CD8-positive, alpha-beta memory T cell (primary cell): ENCODE measurements at places on chromosomes 3 and 15. TPM values are rescaled to one million over a fixed set of nuclear protein-coding genes. Genes with fewer than 3 reads are reported as not detected.

KPNA4 gene
- total RNA-seq: 72.7 TPM

TRIM42 gene
- total RNA-seq: not detected

BUB1B gene
- 44.4 TPM for total RNA-seq

SNTN gene
- not detected for total RNA-seq

DNA sequence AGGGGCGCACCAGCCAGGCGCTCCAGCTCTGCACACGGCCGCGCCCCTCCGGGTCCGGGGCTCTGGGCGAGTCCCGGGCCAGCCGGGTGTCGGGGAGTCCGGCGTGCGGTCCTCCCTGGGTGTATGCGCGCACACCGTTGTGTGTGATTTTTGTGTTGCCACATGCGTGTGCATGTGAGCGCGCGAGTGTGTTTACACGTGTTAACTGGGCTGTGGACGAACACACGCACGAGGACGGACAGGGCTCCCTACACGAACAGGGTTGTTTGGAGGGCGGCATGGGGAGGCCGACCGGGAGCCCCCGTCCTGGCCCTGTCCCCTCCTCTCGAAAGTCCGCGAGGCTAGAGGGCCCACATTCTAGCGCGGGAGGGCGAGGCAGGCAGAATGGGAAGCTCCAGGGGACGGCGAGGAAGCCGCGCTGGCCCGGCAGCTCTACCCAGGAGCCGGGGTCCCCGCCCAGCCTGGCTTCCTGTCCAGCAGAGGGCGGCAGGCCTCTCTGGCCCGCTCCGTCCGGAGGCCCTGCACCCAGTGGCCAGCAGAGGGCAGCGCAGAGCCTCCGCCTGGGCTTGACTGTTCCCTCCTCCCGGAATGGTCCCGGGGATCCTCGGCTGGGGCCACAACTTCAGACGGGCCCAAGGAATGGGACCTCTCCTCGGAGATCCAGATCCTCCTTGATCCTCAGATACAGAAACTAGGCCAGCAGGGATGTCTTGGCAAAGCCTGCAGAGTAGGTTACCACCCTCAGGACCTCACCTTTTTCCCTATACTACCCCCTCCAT is 611 bp upstream of the LINGO1 start:
- H3K4me1 ChIP-seq: peaks cover 14% of the 10 kb centered on the region
- no peaks in the 10 kb centered on the region for H3K36me3 ChIP-seq
- no peak overlapping the region for H3K4me3 ChIP-seq
- no peak overlapping the region for H3K27ac ChIP-seq
- DNase-seq: peak; percentile 15

DNA sequence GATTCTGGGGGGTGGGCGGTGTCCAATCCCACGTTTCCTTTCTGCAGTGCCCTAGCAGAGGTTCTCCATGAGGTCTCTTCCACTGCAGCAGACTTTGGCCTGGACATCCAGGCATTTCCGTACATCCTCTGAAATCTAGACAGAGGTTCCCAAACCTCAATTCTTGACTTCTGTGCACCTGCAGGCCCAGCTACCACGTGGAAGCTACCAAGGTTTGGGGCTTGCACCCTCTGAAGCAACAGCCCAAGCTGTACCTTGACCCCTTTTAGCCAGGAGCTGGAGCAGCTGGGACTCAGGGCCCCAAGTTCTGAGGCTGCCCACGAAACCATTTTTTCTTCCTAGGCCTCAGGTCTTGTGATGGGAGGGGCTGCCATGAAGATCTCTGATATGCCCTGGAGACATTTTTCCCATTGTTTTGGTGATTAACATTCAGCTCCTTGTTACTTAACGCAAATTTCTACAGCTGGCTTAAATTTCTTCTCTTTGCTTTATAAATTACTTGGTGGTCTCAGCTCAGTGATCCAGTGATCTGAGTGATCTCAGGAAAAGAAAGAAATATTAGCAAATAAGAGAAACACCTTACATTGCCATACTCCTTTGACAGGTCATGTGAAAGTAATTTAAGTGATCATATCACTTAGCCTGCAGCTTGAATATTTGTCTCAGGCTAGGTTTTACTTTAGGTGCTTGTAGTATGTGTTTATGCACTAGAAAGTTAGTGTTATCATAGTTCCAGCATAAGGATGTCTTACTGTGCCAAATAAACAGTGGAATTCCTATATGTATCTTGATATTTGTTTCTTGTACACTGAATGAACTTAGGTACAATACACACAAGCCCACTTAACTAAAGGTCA is 3.0 kb downstream of the SNAP23 start:
- H3K27me3 ChIP-seq: no peaks in the 10 kb centered on the region
- H3K27ac ChIP-seq: peak overlapping the region; percentile 39
- H3K4me3 ChIP-seq: no peak overlapping the region
- peaks cover 28% of the 10 kb centered on the region for H3K4me1 ChIP-seq
- H3K36me3 ChIP-seq: no peaks in the 10 kb centered on the region

DNA sequence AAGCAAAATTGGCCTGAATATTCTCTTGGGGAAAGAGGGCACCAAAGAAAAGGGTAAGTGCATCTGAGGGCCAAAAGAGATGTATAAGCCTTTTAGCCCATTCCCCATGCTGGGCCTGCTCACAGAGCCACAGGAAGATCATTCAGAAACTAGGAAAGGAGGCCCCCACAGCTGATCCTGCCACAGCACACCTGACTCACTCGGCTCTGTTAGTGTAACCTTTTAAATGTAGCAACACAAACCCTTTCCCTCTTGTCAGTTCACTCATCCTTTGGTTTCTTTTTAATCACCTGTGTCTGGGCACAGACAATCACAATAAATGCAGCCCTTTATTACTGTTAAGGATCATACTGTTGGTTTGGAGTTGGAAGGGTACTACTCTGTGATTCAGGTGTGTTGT is 69.9 kb downstream of the PDCD6IP start:
- no peak overlapping the region for H3K4me3 ChIP-seq
- no peak for DNase-seq
- no peaks in the 10 kb centered on the region for H3K4me1 ChIP-seq
- H3K27ac ChIP-seq: no peak overlapping the region
- H3K36me3 ChIP-seq: peaks cover 4% of the 10 kb centered on the region
- no peaks in the 10 kb centered on the region for H3K27me3 ChIP-seq

DNA sequence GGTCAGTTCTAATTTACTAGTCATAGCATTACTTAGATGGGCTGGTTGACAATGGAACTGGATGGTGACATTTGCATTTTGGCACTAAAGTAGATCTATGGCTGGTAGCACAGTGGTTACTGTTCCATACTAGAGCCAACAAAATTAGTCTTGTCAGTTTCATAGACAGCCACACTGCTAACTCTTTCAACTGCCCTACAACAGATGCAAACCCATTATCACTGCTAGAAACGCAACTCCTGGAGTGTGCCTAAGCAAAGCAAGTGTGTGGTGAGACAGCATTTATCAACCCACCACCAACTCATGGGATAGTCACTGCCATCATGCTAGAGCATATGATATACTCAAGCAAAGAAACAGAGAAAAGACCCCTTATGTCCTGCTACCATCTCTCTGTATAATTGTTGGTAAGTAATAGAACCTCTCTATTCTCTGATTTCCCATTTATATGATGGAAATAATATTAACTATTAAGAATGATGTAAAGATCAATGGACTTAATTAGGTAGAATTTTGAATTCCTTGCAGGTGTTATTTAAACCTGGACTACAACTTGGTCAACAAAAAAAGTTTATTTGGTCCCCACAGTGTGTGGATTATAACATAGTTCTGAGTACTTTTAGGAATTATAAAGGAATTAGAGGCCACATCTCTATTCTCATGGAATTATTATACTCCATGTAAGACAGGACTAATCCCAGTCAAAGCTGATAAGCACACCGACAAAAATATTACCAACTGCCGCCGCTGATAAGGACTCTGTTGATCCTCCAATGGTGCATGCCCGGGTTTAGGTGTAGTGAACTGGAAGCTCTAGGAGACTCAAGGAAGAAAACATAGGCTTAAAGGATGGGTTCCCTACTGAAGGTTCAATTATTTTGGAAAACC is 19.9 kb upstream of the ABHD5 start:
- H3K27me3 ChIP-seq: no peaks in the 10 kb centered on the region
- no peaks in the 10 kb centered on the region for H3K4me1 ChIP-seq
- H3K27ac ChIP-seq: peak overlapping the region; percentile 52
- DNase-seq: no peak

DNA sequence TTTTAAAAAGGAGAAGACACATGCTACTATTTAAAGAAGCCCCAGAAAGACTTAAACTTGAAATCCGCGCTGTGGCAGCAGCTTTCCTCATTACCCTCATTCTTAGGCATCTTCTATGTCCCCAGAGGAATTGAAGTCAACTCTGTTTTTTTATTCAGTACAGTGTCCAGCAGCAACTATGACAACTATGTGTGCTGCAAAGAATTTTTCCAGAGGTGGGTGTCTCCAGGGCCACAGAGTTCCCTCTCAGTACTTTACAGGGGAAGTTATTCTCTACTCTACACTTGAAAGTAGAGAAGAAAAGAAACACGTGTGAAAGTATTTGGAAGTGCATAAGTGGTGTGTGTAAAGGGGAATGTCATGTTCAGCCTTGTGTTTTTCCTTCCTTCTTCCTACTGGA is 32.0 kb downstream of the GATM start:
- no peaks in the 10 kb centered on the region for H3K4me1 ChIP-seq
- H3K36me3 ChIP-seq: no peaks in the 10 kb centered on the region
- no peak for DNase-seq
- H3K4me3 ChIP-seq: no peak overlapping the region
- H3K27me3 ChIP-seq: no peaks in the 10 kb centered on the region

DNA sequence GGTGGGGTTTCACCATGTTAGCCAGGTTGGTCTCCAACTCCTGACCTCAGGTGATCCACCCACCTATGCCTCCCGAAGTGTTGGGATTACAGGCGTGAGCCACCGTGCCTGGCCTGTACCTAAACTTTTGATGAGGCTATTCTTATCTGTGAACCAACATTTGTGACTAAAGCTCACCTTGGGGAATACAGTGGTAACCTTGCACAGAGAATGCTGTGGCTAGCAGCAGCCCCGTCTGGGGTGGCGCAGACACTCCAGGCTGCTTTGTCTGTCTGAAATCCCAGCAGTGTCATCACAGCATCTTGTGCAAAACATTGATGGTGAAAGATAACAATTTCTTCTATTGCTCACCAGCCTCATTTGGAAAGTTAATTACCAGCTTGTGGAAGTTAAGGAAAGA is 58.9 kb downstream of the CMTM8 start:
- peak; percentile 10 for DNase-seq
- peaks cover 25% of the 10 kb centered on the region for H3K4me1 ChIP-seq
- H3K27ac ChIP-seq: no peak overlapping the region

- no peak overlapping the region for H3K27ac ChIP-seq
- H3K4me3 ChIP-seq: no peak overlapping the region
- H3K4me1 ChIP-seq: no peaks in the 10 kb centered on the region
- H3K36me3 ChIP-seq: no peaks in the 10 kb centered on the region
These were observed 39.7 kb upstream of the ESYT3 start for GRCh38 chr3:138394686-138395085.

GRCh38 chr15:77519540-77519939 is 98.9 kb downstream of the HMG20A start:
- no peak overlapping the region for H3K4me3 ChIP-seq
- DNase-seq: no peak
- H3K27me3 ChIP-seq: no peaks in the 10 kb centered on the region
- no peak overlapping the region for H3K27ac ChIP-seq

DNA sequence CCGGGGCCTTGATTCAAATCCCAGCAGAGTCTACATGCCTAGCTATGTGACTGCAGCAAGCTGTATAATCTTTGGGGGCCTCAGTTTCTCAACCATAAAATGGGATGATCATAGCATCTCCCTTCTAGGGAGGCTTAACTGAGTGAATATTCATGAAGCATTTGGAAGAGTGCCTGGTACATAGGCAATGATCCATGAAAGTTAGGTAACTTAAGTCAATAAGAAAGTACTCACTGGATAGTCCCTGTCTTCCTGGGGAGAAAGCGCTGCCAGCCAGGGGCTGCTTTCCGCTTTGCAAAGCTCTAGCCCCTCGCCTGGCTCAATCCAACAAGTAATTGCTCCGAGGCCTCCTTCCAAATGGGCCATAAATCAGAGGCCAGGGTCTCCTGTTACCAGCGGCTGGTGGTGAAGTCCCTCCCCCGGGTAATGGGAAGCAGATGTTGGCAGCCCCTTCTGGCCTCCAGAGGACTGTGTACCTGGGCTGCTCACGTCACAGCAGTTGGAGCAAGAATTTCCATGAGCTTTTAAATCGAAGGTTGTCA is 521.9 kb upstream of the PROK2 start:
- peaks cover 11% of the 10 kb centered on the region for H3K4me1 ChIP-seq
- no peak overlapping the region for H3K4me3 ChIP-seq
- no peak overlapping the region for H3K27ac ChIP-seq
- no peak for DNase-seq
- H3K36me3 ChIP-seq: no peaks in the 10 kb centered on the region

- H3K27ac ChIP-seq: no peak overlapping the region
- H3K36me3 ChIP-seq: no peaks in the 10 kb centered on the region
- H3K4me1 ChIP-seq: no peaks in the 10 kb centered on the region
These were observed 60.9 kb downstream of the STRIT1 start for GRCh38 chr3:155232605-155233004.

GRCh38 chr3:127489357-127489756 is 101.2 kb downstream of the TPRA1 start:
- no peak overlapping the region for H3K4me3 ChIP-seq
- H3K27ac ChIP-seq: no peak overlapping the region
- DNase-seq: no peak
- H3K27me3 ChIP-seq: no peaks in the 10 kb centered on the region
- H3K36me3 ChIP-seq: no peaks in the 10 kb centered on the region
